ENCODE measurements at places on chromosomes 13 and 19. TPM values are rescaled to one million over a fixed set of nuclear protein-coding genes. Genes with fewer than 3 reads are reported as not detected.

PLIN4 gene
- 2.3 TPM for total RNA-seq

CAMSAP3 gene
- 24.0 TPM for total RNA-seq

DNA sequence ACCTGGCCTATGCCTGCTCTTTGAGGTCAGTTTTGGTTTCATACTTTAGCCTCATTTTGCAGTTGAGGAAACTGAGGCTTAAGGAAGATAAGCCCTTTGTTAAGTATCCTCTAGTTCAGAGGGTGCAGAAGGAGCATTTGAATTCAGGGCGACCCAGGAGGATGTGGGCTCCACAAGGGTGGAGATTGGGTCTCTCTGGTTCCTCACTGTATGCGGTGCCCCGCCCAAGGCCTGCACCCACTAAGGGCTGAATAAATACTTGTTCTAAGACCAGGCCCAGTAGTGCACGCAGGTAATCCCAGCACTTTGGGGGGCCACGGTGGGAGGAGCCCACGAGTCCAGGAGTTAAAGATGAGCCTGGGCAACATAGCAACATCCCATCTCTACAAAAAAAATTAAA lies 768 bp upstream of the SLC44A2 start:
- no peak for DNase-seq
- no peaks in the 10 kb centered on the region for H3K27me3 ChIP-seq
- H3K27ac ChIP-seq = peak overlapping the region; percentile 89
- H3K4me3 ChIP-seq = peak overlapping the region; percentile 92
- H3K36me3 ChIP-seq = no peaks in the 10 kb centered on the region

DNA sequence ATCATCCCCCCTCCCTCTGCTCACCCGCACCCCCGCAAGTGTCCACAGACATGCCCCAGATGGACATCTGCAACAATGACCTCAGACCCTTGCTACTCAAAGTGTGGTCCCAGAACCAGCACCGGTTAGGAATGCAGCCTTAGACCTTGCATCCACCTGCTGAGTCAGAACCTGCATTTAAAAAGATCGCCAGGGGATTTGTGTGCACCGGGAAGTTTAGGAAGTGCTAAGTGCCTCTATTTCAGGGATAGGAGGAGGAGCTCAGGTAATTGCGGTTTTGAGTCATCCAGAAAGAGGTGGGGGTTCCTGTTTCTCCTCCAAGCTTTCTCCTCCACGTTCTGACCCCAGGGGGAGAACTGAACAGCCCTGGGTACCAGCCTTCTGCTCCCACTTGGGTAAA lies 46.2 kb downstream of the CACNA1A start:
- no peak overlapping the region for H3K27ac ChIP-seq
- no peaks in the 10 kb centered on the region for H3K4me1 ChIP-seq
- no peak for DNase-seq
- peaks cover 44% of the 10 kb centered on the region for H3K27me3 ChIP-seq
- H3K36me3 ChIP-seq = no peaks in the 10 kb centered on the region

GRCh38 chr13:32384702-32385101 lies 43.2 kb downstream of the N4BP2L1 start:
- H3K4me1 ChIP-seq = no peaks in the 10 kb centered on the region
- DNase-seq = no peak
- peaks cover 5% of the 10 kb centered on the region for H3K36me3 ChIP-seq
- no peak overlapping the region for H3K4me3 ChIP-seq
- no peaks in the 10 kb centered on the region for H3K27me3 ChIP-seq

- H3K4me1 ChIP-seq = peaks cover 3% of the 10 kb centered on the region
- H3K4me3 ChIP-seq = no peak overlapping the region
- no peak overlapping the region for H3K27ac ChIP-seq
- no peak for DNase-seq
- no peaks in the 10 kb centered on the region for H3K27me3 ChIP-seq
These were observed 1.9 kb downstream of the IFNL1 start for GRCh38 chr19:39297931-39298634.

All from HCT116 (cell line).